ENCODE measurements at places on chromosomes 1 and 21. TPM values are rescaled to one million over a fixed set of nuclear protein-coding genes. Genes with fewer than 3 reads are reported as not detected.

DNA sequence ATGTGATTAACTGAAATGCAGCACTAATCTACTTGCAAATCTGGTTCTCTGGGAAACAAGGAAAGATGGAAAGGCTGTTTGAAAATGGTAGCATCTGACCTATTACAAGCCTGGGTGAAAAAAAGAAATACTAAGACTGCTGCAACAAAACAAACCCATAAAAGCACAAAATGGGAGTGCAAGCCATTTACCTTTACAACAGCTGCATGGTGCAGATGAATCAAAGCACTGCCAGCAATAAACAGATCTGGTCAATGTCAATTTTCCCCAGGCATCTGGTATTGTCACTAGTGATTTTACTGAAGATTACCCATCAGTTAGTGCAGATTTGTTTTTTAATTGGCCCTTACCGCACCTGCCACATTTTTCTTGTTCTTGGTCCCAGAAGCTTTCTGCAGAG is 1341.7 kb downstream of the PLA2G4A start:
- DNase-seq, result no peak

GRCh38 chr1:50038237-50038809 is 14.6 kb upstream of the AGBL4 start:
- DNase-seq, result no peak

DNA sequence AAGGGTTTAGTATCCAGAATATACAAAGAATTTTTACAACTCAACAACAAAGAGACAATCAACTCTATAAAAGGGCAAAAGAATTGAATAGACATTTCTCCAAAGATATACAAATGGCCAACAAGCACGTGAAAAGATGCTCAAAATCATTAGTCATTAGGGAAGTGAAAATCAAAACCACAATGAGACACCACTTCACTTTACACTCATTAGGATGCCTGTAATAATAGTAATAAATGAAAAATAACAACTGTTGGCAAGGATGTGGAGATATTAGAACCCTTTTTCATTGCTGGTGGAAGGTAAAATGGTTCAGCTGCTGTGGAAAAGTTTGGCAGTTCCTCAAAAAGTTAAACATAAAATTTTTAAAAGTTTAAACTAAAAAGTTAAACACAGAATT is 7.0 kb upstream of the ABCD3 start:
- DNase-seq, result no peak

The GJC2 gene
- polyA plus RNA-seq, result 1.4 TPM

GRCh38 chr1:77830946-77831345 is 51.5 kb downstream of the MIGA1 start:
- no peak for DNase-seq

GRCh38 chr1:28163496-28164161 is 12.9 kb downstream of the PTAFR start:
- no peak for DNase-seq
